ENCODE measurements at places on chromosomes 5 and 9.

- DNase-seq: no peak
These were observed 51.7 kb downstream of the SH3GL2 start for GRCh38 chr9:17630531-17630949.

DNA sequence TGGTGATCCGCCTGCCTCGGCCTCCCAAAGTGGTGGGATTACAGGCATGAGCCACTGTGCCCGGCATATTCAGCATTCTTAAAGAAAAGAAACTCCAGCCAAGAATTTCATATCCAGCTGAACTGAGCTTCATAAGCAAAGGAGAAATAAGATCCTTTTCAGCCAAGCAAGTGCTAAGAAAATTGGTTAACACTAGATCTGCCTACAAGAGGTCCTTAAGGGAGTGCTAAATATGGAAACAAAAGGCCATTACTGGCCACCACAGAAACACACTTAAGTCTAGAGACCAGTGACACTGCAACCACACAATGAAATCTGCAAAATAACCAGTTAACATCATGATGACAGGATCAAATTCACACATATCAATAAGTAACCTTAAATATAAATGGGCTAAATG, 331.5 kb downstream of the MAN2A1 start:
- no peak for DNase-seq

GRCh38 chr5:18305288-18305924, 671.1 kb downstream of the TAF11L14 start:
- DNase-seq: peak; percentile 49

DNA sequence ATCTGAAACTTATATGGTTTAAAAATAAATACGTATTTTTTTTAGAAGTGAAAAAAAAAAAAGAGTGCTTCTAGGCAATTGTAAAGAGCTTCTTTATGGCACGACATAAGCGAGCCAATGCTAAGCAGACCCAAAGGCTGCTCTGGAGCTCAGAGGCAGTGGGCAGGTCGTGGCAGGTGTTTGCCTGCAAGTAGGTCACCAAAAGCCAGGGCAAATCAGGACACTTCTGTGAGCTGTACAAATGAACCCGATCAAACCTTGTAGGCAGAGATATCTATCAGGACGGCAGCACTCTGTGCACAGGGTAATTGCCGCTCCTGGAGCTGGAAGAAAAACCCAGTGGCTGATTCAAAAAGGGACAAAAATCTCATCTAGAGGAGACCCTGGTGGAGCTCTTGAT, 75.9 kb downstream of the IRX2 start:
- DNase-seq: no peak

DNA sequence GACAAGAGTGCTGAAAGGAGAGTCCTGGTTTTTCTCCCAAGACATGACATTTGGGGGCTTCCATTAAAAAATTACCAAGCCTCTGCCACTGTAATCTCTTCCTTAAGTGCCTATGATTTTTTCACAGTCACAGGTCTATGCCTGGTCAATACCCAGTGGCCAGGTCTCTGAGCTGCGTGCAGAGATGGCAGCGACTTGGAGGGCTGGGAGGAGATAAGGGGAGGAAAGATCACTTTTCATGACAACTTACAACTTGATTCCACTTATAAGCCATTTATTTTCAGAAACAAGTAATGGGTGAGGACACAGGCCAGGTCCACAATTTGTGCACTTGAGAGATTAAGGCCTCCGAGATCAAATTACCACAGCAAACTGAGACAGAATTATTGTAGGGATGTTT, 1.9 kb upstream of the PCDHAC2 start:
- DNase-seq: no peak

GRCh38 chr9:100601216-100601615, 23.3 kb downstream of the CAVIN4 start:
- peak; percentile 54 for DNase-seq

DNA sequence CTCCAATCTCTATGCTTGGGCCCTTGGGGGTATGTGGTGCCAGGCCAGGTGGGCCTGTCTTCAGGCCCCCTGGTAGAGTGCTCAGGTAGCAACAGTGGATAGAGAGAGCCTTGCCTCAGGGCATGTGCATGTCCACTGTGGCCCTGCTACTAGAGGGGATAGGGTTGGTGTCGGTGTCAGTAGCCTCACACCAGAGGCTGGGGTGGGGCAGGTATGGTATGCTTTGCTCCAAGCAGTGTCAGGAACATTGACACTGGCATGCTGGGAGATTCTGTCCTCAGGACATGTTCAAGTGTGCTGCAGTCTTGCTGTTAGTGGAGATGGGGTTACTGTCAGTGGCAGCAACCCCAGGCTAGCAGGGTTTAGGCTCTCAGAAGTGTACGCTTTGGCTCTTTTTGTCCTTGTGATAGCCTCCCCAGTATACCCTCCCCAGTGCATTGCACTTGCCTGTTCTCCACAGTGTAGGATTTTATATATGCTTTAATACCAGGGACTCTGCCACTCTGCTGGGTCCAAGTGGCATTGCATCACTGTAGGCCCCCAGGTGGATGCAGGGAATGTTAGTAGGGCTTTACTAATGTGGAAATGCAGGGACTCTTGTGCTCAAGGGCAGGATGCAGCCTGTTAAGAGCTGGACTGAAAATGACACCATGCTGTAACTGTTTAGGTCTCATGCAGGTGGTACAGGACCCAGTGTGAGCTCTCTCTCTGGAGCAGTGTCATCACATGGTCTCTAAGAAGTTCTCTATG, 21.6 kb downstream of the RIC1 start:
- DNase-seq: no peak

DNA sequence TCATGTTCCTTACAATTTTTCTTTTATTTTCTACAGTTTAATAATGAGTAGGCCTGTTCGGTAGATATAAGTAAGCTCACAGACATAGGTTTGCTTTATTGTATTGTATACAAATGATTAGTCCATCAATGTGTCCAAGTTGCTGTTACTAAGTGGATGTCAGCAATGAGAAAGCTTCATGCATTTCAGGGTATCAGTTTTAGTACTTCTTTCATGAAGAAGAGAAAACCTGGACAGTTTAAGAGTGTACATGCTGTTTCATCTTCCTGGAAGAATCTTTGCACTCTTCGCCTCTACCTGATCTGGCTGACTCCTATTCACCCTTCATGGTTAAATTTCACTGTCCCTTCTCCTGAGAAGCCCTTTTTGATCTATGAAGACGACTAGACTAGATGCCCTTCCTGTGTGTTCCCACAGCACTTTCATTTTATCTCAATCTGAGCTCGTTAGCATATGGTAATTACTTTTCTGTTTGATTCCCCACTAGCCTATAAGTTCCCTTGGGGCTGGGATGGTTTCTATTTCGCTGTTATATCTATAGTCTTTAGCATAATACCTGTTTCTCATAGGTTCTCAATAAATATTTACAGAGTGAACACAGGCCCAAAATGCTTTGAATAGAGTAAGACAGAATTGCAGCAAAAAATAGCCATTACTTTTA, 70.7 kb downstream of the CETN3 start:
- DNase-seq: no peak

Measured in A549 (cell line).